ENCODE measurements at places on chromosomes 2 and 18.

DNA sequence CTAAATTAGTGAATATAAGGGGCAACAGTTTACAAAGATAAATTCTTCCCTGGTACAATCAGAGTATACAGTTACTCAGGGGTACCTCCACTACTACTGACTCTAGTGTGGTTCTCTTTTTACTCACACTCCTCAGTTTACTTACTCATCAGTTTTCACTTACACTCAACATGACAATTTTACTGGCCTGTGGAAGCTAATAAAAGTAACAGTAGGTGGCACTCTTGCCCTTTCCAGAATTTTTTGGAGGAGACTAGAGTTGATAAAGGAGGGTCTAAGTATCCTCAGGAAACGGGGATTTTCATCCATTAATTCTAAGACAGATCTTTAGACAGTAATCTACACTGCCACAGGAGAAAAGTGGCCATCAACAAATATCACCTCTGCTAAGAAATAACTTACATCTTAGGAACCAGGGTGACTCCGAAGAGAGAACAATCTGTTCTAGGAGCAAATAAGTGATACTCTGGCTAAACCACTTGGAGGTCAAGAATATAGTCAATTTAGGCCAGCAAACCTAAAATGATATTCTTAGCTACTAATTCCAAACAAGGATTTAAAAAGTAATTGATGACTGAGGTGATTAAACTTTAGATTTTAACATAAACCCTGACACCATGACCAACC lies 61.3 kb downstream of the ATL2 start:
- no peak for DNase-seq

DNA sequence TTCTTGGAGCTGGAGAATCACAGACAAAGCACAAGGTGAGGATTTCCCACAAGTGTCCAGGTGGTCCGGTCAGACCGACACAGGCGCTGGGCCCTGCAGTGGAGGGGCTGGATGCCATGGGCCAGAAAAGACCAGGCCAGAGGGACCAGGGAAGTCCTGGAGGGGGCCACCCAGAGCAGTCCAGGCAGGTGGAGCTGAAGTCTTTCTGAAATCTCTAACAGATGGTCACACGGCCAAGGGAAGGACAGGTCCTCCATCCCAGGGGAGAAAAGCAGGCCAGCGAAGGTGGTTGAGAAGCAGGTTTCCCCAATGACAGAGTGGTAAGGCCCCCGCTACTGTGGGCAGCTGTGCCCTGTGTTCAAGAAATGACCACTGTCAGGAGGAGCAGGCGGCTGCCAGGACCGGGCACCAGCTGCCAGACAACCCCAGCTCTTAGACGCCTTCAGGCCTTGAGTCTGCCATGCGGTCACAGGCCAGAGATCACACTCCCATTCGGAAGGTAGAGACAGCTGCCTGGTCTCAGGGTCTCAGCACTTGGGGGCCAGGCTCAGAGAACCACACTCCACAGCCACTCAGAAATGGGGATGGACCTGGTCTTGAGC lies 25.9 kb downstream of the HS1BP3 start:
- no peak for DNase-seq

DNA sequence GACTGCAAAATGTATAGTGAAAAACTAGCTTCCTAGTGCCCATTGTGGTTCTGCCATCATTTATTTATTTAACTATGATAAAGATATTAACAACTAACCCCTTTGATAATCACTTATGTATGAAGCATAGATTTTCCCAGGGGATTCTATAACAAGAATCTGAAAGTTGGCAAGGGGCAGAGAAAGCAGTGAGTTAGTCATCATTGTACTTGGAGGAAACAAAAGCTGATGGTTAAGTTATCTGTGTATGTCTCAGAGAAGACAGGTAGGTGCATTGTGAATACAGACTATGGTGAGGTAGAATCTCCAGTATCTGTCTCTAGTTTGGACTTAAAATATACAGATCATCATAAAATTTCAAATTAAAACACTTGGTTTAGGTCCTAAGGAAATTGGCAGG lies 2159.1 kb upstream of the CELF4 start:
- DNase-seq: no peak

DNA sequence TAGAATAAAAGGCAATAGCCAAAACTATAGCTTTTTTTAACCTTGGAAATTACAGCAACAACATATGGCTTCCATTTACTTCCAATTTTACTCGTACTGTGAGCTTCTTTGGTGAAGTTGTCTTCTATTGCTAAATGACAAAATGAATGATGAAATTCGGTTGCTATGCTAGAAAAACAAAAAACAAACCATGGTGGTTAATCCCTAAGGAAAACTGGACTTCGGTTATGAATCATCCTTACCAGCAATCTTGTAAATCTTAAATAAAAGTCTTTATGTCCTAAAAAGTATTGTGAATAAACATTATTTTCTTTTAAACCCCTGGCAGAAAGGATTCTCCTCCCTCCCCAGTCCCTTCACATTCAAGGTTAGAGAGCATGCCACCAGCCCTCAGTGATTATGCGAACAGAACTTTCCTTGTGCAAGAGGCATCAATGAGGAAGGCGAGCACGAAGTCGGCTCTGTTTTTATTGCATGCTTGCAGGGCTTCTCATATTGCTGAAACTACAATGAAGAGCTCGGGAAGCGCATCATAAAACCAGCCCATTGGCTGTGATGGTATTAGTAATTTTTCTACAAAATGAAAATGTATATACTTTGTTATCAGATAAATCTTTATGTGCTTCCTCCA lies 62.9 kb downstream of the ZNF521 start:
- DNase-seq: peak; percentile 74

DNA sequence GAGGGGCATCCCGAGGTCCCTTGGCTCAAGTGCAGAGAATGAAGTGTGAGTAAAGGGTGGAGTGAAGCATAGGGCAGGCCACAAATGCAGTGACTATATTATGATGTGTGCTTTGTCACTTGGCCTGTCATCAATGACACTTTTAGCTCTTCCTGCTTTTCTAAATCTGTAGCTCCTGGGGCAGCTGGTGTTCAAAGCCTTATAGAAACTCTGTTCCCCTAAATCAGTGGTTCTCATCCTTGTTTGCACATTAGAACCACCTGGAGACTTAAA lies 135.6 kb upstream of the LGALSL start:
- no peak for DNase-seq

DNA sequence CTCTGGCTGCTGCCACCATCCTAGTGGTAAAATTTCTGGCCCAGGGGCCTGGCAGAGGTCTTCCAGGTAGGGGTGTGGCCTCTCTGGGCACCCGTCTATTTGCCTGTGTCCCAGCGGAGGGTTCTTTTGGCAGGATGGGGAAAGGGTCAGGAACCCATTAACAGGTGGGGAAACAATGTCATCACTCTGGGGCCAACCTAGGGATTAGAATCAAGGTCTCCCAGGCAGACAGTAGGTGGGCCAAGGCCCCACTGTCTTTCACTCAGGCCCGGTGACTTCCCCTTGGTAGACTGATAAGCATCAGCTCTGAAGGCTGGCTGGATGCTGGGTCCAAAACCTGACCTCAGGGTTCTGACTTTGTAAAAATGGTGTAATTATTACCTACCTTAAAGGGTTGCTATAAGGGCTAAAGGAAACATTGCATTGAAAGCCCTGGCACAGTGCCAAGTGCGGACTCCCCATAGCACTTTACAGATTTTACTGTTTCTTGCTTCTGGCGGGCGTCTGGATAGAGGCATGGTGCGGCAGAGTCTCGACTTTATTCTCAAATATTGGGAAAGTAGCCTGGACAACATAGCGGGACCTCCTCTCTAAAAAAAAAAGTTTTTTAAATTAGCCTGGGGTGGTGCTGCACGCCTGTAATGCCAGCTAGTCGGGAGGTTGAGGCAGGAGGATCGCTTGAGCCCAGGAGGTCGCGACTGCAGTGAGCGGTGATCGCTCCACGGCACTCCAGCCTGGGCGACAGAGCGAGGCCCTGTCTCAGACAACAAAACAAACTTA lies 2.2 kb downstream of the LBX2 start:
- DNase-seq: no peak

DNA sequence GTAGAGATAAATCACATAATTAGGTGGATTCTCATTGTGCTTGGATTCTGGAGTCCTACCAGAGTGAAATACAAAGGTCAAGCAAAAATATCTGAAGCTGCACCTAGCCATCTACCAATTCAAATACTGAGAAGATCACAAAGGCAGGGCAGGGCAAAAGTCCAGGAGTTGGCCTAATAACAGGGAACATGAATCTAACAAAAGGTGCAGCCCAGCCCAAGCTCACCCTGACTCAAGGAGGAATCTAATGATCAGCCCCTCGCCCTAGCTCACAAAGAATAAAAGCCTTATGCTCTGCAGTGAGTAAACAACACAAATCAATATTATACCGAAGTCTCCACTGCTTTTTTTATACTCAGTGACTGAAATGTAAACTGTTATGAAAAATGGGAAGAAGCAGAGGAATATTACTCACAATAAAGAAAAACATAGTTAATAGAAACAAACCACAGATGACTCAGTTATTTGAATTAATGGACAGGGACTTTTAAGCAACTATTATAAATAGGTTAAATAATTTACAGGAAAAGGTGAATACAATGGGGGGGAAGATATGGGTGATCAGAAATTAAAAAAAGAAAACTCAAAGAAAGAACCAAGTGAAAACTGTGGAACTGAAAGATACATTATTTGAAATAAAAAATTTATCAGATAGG lies 49.5 kb downstream of the ANTXR1 start:
- no peak for DNase-seq

DNA sequence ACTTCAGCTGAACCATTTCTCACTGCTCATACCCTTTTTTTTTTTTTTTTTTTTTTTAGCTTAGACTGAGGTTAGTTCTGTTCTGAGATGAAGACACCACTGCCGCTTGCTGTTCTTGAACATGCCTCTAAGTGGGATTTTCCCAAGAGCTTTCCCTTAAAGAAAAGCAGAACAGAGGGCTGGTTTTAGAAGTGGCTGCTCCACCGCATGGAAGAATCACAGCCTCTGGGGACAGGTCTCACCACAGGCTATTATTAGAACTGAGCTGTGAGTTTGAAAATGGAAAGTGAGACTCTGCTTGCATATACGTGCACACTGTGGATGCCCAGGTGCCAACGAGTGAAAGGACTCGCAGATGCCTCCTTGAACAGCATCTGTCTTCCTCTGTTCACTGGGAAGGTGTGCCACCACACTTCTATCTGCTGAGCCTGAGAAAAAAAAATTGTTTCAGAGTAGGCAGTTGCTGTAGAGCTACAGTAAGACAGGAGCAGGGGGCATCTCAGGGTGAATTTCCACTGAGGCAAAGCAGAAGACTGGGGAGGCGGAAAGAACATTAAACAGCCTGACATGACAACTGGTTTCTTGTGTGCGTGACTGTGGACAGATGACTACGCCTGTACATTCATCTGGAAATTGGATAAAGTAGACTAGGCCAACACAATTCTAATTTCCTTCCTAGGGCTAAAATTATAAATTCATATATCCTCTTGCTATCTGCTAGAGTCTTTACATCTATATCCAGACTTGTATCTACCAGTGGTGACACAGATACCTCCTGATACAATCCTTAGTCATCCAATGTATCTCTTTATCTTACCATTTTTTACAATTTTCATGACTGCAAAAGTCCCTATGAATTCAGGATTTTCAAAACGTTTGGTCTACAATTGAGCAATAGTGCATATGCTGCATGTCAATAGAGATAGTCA lies 1045.7 kb upstream of the CELF4 start:
- DNase-seq: no peak

- DNase-seq: peak; percentile 27
Observed at GRCh38 chr2:212646698-212647366, 108.2 kb upstream of the ERBB4 start.

DNA sequence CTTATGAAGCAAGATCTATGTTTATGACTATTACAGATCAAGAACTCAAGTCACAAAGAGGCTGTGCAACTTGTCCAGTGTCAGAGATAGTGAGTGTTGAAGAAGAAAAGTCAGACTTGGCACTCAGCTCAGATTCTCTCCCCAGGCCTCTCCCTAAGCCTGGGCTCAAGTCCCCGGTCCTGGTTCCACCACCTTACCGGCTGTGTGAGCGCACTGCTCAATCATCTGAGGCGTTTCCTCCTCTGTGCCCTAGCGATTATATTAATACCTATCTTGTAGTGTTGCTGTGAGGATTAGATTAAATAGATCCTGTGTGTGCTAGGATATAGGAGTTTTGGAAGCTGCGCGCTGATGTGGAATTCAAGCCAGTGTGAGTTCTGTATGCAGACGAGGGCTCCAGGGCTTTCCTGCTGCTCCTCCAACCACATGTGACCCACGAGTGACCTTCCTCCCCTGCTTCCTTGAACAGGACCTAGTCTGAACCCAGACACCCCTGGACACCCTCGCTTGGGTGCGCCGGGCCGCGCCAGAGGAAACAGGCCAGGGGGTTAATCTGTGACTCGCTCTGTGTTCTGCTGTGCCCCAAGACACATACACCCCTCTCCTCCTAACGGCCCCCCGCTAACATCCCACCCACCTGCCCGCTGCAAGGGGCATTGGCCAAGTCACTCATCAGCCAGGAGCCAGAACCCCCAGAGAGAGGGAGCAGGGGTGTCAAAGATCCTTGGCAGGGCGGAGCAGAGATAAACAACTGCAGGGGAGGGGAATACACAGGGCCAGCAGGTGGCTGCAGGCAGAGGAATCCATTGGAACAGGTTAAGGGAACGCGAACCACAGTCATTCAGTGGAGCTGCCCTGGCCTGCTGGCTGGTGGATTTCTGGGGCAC lies 38.3 kb downstream of the TNS1 start:
- no peak for DNase-seq

- DNase-seq: no peak
Observed at GRCh38 chr18:12336887-12337286, 28.8 kb downstream of the TUBB6 start.

GRCh38 chr2:231765496-231765929 lies 15.6 kb downstream of the PDE6D start:
- DNase-seq: no peak

DNA sequence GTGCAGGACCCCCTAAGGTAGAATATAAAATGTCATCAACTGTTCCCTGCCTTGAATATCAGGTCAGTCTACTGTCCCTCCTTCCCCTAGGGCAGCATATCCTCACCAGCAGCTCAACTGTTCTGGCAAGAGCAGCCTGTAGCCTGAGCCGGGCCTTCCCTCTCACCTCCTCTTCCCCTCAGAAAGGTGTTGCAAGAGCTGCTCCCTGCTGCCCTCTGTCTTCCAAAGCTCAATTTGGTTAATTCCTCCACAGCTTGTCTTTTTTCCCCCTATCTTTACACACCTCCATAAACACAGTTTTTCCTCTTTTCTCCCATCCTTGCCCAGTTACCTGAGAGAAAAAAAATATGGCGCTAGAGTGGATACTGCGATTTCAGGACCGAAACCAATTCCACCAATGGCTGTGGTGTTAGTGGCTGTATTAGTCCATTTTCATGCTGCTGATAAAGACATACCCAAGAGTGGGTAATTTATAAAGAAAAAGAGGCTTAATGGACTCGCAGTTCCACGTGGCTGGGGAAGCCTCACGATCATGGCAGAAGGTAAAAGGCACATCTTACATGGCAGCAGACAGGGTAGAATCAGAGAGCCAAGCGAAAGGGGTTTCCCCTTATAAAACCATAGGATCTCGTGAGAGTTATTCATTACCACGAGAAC lies 184.7 kb downstream of the MREG start:
- DNase-seq: no peak

- peak; percentile 57 for DNase-seq
Observed at GRCh38 chr2:64019083-64019974, at the start of gene VPS54. Gene VPS54, minus strand, starts transcription at chr2:64019428. Its CDS starts 35,429 bp downstream, at chr2:63983999.
